ENCODE measurements at places on chromosomes 16 and 17.
A peak's percentile ranks its signal among the peaks of the same experiment; 100 is the strongest.

DNA sequence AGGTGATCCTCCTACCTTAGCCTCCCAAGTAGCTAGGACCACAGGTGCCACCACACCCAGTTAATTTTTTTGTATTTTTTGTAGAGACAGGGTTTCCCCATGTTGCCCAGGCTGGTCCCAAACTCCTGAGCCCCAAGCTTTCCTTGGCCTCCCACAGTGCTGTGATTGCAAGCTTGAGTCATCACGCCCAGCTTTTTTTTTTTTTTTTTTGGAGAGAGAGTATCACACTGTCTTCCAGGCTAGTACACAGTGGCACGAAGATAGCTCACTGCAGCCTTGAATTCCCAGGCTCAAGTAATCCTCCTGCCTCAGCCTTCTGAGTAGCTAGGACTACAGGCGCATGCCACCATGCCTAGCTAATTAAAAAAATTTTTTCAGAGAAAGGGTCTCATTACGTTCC is 27.2 kb downstream of the HEATR9 start:
- DNase-seq: no peak

GRCh38 chr16:85994492-85995490 is 95.8 kb downstream of the IRF8 start:
- no peak for DNase-seq

GRCh38 chr16:85390511-85391174 is 222.5 kb upstream of the GSE1 start:
- peak; percentile 41 for DNase-seq

DNA sequence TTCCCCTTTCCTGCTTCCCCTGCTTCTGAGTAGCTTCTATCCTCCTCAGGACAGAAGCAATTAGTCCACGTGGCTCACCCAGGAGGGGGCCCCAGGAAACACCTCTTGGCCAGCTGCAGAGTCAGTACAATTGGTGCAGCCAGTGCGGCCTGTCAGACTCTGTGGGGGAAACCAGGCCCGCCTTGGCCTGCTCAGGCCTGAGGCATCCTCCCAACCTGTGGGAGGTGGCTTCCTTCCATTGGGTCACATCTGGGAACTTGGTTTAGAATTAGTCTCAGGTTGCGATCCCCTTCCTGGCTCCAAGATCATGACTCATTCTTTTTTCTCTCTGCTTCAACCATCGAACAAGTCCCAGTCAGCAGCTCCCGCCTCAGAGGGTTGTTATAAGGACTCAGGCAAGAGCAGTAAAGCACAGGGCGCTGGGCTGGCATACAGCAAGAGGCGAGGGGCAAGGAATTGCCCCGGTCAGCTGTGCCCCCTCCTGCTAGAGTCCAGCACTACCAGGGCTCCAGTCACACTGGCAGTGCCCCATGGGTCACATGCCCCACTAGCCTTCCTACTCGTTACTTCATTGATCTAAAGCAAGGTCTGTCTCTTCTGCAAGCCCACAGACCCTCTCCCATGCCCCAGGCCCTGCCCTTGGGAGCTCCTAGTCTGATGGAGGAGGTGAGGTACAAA is 8.1 kb upstream of the EPX start:
- no peak for DNase-seq

GRCh38 chr17:55577687-55578086 is 66.4 kb upstream of the SMIM36 start:
- DNase-seq: no peak

Measured in retinal pigment epithelial cell (primary cell).